ENCODE measurements at places on chromosomes 5 and 9. TPM values are rescaled to one million over a fixed set of nuclear protein-coding genes. Genes with fewer than 3 reads are reported as not detected.

FBXL7 gene
- total RNA-seq, result 1.6 TPM

OR2Y1 gene
- total RNA-seq, result not detected

PTPN3 gene
- total RNA-seq, result 16.1 TPM

SLC34A1 gene
- total RNA-seq, result not detected

LCN15 gene
- not detected for total RNA-seq

HMGCR gene
- 30.8 TPM for total RNA-seq

NDOR1 gene
- total RNA-seq, result 15.2 TPM

RGS14 gene
- total RNA-seq, result 5.8 TPM

HRCT1 gene
- total RNA-seq, result not detected

NUTM2G gene
- not detected for total RNA-seq

OR2K2 gene
- not detected for total RNA-seq

Measured in A549 treated with CpdA at 1 μM for 4 hours (cell line).